Hematopoietic multipotent progenitor cell (in vitro differentiated cells): ENCODE measurements at places on chromosomes 1 and 21.

DNA sequence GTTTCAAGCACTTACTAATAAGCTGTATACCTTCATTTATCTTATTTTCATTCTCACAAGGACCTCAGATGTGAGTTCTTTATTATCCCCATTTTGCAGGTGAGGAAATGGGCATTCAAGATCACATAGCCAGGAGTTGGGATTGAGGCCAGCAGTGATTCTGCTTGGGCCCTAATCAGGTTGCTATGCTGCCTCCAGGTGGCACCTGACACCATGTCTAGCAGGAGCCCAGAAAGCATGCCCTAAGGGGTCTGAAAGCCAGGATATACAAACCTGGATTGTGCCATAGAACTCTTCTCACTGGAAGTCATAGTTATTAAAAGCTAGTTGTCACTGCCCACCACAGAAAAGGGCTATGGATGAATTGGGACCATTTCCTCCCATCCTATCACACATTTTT lies 61.1 kb downstream of the FYB2 start:
- DNase-seq: no peak

- DNase-seq: no peak
These were observed 2.6 kb downstream of the TXNIP start for GRCh38 chr1:145993618-145994390.

DNA sequence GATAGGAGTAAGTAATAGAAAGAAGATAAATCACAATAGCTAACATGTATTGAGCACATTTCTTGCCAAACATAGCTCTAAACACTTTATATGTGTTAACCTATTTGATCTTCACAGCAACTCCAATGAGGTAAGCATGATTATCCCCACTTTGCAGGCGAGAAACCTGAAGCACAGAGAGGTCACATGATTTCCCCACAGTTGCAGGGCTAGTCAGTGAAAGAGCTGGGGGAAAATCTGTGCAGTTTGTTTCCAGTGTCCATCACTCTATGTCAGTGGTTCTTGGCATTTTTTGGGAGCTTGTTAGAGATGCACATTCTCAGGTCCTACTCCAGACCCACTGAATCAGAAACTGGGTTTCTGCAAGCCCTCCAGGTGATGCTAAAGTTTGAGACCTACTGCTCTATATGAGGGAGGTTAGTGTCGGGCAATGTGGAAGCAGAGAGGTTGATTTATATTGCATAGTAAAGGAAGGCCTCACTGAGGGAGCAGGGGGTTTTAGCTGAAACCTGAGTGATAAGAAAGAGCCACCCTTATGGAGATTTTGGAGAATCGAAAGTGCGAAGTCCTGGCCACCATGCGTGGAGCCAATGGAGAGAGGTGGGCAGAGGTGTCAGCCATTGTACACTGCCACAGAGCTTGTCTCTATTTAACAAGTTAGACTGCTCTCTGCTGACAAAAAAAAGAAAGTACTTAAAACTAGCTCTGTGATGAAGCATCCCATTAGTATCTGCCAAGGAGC lies 20.9 kb downstream of the MCOLN3 start:
- DNase-seq: no peak

DNA sequence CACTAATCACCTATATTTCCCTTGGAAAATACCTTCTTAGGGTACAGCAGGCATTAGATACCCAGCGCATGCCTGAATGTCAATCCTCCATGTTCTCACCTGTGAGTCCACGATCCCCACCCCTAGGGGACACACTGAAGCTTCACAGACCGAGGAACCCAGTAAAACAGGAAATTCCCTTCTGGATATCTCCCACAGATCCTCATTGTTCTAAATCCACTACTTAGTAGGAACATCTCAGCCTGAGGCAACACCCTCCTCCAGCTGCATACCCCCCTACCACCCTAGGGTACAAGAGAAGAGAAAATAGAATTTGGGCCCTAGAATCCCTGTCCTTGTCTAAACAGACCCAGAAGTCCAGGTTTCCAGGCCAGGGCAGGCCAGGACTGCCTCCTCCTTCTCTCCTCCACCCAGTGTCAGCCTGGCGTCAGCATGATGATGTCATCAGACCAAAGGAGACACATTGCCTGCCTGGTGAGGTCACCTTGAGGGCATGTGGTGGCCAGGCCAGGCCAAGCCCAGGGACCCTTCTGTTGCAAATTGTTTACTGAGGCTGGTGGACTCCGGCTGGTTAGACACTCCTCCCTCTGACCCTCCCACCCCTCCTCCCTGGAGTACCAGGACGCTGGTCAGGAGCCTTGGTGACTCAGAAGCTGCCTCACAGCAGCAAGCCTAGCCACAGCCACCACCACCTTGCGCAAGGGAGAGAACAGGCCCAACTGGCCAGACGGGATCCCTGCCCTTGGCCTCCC lies 6.2 kb downstream of the NECTIN4 start:
- DNase-seq: no peak
